Memory B cell (primary cell): ENCODE measurements at places on chromosomes 2 and 18.

- no peak for DNase-seq
Measured at GRCh38 chr2:119255760-119256581, 32.3 kb downstream of the STEAP3 start.

- DNase-seq, result no peak
Measured at GRCh38 chr2:172429301-172429968, 2.0 kb downstream of the ITGA6 start.

- no peak for DNase-seq
Measured at GRCh38 chr2:85635011-85635410, 19.0 kb downstream of the USP39 start.

DNA sequence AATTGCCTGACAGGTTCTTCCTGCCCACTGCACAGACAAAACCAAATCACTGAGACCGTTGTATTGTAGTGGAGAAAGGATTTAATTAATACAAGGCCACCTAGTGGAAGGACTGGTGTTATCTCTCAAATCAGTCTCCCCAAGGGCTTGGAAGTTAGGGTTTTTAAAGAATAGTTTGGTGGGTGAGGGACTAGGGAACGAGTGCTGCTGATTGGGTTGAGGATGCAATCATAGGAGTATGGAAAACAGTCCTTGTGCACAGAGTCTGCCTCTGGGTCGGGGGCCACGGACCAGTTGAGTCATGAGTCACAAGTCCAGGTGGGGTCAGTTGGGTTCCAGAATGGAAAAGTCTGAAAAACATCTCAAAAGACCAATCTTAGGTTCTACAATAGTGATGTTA is 89.1 kb downstream of the B3GNT2 start:
- no peak for DNase-seq

DNA sequence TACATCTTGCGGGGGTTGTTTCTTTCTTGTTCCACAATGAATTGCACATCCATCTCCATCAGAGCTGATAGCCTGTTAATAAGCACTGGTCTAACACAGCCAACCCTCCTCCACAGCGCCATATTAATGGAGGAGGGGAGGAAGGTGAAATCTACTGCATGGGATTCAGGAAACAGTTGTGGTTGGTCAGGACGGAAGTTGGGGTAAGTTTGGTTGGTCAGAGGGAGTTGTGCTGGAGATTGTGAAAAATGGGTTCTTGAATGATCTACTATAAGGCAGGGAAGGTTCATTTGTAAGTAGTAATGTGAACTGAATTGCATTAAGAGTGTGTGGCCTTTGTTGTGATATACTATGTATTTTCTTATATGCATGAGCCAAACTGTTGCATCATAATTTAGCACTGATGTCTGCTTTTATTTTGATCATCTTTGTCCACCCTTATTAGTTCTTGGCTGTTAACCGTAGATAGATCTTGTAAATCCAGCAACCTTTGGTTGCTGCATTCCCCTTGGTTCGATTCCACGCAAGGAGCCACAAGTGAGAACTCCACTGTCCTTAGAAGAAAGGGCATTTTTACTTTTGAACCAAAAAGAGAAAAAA is 150.6 kb upstream of the MAPRE2 start:
- DNase-seq, result no peak

GRCh38 chr2:56770490-56770889 is 586.7 kb downstream of the CCDC85A start:
- DNase-seq, result no peak
